HT1080 (cell line): ENCODE measurements at places on chromosomes 4 and X. TPM values are rescaled to one million over a fixed set of nuclear protein-coding genes. Genes with fewer than 3 reads are reported as not detected.

The GATA1 gene
- not detected in 2 replicates for total RNA-seq

The HSFX1 gene
- total RNA-seq, result 0.19 and 0.70 TPM in 2 replicates

The SATL1 gene
- not detected in 2 replicates for total RNA-seq

The PSAPL1 gene
- total RNA-seq, result not detected in 2 replicates

The DNAAF6 gene
- not detected in 2 replicates for total RNA-seq

The CXCL1 gene
- not detected in 2 replicates for total RNA-seq

The ZNF157 gene
- total RNA-seq, result not detected in 2 replicates

The MSX1 gene
- total RNA-seq, result 34.9 and 47.1 TPM in 2 replicates

The WAS gene
- 0.20 and 0.47 TPM in 2 replicates for total RNA-seq

The AREG gene
- 1.4 and 1.9 TPM in 2 replicates for total RNA-seq

The FGG gene
- 0.11 TPM in 1 of 2 replicates, not detected in the other for total RNA-seq

The BCLAF3 gene
- 1.1 and 1.9 TPM in 2 replicates for total RNA-seq

The ITIH6 gene
- total RNA-seq, result not detected in 2 replicates

The CT47C1 gene
- 0.10 TPM in 1 of 2 replicates, not detected in the other for total RNA-seq

The KLHL15 gene
- 8.4 and 8.5 TPM in 2 replicates for total RNA-seq

The IL13RA1 gene
- total RNA-seq, result 27.3 and 29.3 TPM in 2 replicates

The ARMCX1 gene
- 31.9 and 34.7 TPM in 2 replicates for total RNA-seq

The NBDY gene
- total RNA-seq, result 7.7 and 12.8 TPM in 2 replicates

The IL13RA2 gene
- total RNA-seq, result 0.87 and 1.7 TPM in 2 replicates

The SLC49A3 gene
- total RNA-seq, result 0.07 TPM in 1 of 2 replicates, not detected in the other

The PABPC5 gene
- total RNA-seq, result not detected in 2 replicates

The MAGEE1 gene
- total RNA-seq, result 0.73 and 1.2 TPM in 2 replicates

The SMARCA1 gene
- 23.7 and 28.3 TPM in 2 replicates for total RNA-seq

The UGT2B15 gene
- total RNA-seq, result not detected in 2 replicates

The STAP1 gene
- not detected in 2 replicates for total RNA-seq

The HMGB3 gene
- total RNA-seq, result 28.1 and 29.5 TPM in 2 replicates

The CC2D2A gene
- total RNA-seq, result 15.3 and 22.0 TPM in 2 replicates

The MMRN1 gene
- total RNA-seq, result not detected in 2 replicates

The TMEM154 gene
- 10.0 and 16.3 TPM in 2 replicates for total RNA-seq

The G3BP2 gene
- total RNA-seq, result 86.0 and 115 TPM in 2 replicates

The JAKMIP1 gene
- 0.03 TPM in 1 of 2 replicates, not detected in the other for total RNA-seq

The SPARCL1 gene
- total RNA-seq, result not detected in 2 replicates

The MORC4 gene
- 14.4 and 14.7 TPM in 2 replicates for total RNA-seq
